GM23338 (cell line): ENCODE measurements at places on chromosomes 5 and 9. TPM values are rescaled to one million over a fixed set of nuclear protein-coding genes. Genes with fewer than 3 reads are reported as not detected.

GRCh38 chr5:166063261-166063660 lies 2228.2 kb upstream of the WWC1 start:
- H3K36me3 ChIP-seq, result no peaks in the 10 kb centered on the region
- no peak overlapping the region for H3K4me3 ChIP-seq
- H3K27ac ChIP-seq, result no peak overlapping the region
- H3K27me3 ChIP-seq, result no peaks in the 10 kb centered on the region

DNA sequence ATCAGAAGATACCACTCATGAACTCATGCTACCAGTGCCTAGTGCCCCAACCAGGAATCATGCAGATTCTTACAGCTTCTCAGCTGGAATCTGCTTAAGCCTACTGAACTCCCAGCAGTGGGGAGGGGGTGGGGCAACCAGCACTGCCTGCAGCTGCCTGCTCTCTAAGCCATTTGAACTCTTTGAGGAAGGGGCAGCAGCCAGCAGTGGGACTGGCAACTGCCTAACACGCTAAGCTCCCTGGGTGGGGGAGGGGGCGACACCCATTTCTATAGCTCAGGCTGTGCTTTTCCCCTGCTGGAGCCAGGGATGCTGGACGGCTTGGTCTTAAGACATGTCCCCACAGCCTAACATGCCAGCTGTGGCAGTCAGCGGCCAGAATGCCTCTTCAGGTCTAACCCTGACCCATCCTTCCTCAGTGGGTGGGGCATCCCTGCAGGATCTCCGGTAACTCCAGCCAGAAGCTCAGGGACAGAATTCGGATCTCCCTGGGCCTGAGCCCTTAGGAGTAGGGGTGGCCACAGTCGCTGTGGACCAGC lies 889.7 kb downstream of the CDH9 start:
- no peaks in the 10 kb centered on the region for H3K36me3 ChIP-seq
- no peak overlapping the region for H3K4me3 ChIP-seq
- DNase-seq, result peak; percentile 26
- H3K27me3 ChIP-seq, result no peaks in the 10 kb centered on the region
- H3K27ac ChIP-seq, result no peak overlapping the region

DNA sequence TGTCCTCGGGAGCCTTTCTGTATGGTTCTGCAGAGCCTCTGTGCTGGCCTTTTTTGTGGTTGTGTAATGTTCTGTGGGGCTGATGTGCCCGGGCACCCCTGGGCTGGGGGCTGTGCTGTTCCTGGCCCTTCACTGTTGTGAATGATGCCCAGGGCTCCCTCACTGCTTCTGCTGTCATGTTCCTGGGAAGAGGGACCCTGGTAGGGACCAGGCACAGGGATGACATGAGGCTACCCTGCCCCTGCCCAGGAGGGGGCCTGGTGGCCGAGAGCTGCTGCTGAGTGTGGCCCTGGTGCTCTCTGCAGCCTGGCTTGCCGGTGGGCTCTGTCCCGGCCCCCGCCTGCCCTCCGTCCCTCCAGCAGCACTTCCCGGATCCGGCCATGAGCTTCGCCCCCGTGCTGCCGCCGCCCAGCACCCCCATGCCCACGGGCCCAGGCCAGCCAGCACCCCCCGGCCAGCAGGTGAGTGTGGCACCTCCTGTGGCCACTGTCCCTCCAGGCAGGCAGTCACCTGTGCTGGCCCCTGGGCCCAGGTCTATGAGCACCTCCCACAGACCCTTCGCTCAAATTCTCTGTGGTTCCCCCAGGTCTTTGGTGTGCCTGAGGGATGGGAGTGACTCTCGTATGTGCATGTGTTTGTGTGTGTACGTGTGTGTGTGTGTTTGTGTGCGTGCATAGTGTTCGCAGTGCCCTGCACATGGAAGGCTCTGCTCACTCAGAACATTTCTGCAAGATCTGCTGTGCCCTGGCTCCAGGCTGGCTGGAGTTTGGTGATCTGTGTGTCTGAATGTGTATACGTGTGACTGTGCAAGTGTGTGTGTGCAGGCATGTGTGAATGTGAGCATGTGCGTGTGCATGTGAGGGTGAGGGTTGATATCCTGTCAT lies 72.3 kb downstream of the WNK2 start:
- H3K36me3 ChIP-seq, result no peaks in the 10 kb centered on the region
- DNase-seq, result no peak
- no peaks in the 10 kb centered on the region for H3K4me1 ChIP-seq

DNA sequence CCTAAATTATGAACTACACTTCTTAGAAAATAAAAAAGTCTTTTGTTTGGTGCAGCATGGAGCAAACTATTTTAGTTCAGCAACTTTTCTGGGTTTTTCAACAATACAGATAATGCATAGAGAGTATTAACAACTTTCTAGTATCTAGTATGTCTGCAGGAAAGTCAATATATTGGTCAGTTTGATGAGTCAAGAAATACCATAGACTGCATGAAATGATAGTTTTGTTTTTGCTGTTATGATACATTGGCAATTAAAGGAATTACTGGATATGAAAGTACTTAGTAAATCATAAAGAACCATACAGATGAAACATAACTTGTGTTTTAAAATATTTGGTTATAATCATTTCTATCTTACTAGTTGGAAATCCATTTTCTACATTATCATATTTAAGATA lies 173.5 kb downstream of the GIN1 start:
- H3K27me3 ChIP-seq, result no peaks in the 10 kb centered on the region
- peaks cover 5% of the 10 kb centered on the region; the same call in 1 of the 2 replicates for H3K36me3 ChIP-seq
- H3K27ac ChIP-seq, result no peak overlapping the region
- DNase-seq, result no peak

- H3K4me1 ChIP-seq, result peaks cover 16% of the 10 kb centered on the region
- no peak overlapping the region for H3K27ac ChIP-seq
- peak; percentile 75 for DNase-seq
- H3K36me3 ChIP-seq, result no peaks in the 10 kb centered on the region
- H3K27me3 ChIP-seq, result peaks cover 85% of the 10 kb centered on the region
Measured at GRCh38 chr9:967903-968641, 8.4 kb upstream of the DMRT3 start.

DNA sequence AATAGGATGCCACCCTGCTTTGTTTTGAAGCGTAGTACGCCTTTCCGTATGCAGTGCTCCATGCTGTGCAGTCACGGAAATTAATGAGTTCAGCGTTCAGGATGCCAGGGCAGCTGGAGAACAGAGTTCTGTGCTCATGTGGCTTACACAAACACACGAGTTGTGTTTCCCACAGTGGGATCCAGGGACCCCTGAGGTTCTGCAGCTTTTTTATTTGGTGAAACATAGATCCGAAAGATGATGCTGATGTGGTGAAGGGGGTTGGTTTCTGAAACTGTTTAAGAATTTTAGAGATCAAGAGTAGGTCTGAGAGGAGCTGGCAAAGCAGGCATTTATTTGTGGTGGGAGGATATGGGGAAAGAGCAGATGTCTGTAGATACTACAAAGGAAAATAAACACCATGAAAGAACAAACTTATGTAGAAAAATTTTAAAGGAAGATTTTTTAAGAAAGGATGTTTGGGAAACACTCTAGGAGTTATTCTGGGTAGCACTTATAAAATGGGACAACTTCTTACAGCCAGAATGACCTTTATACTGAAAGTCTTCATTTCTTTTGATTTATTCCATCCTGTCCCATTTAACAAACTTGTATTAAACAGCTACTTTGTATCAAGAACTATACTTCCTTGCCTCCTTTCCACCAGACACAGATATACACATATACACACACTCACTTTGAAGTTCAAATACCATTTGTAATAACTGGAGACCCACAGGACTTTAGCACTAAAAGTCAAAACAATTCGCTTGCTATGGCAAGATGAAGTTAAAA lies 52.7 kb downstream of the ITGA1 start:
- no peaks in the 10 kb centered on the region for H3K36me3 ChIP-seq
- no peak for DNase-seq
- H3K27me3 ChIP-seq, result no peaks in the 10 kb centered on the region
- H3K4me3 ChIP-seq, result no peak overlapping the region

- no peak overlapping the region for H3K4me3 ChIP-seq
- no peak overlapping the region for H3K27ac ChIP-seq
- H3K27me3 ChIP-seq, result no peaks in the 10 kb centered on the region
Measured at GRCh38 chr5:153974813-153975163, 63.9 kb downstream of the FAM114A2 start.

GRCh38 chr5:42500003-42500599 lies 76.9 kb downstream of the GHR start:
- H3K36me3 ChIP-seq, result no peaks in the 10 kb centered on the region
- H3K27me3 ChIP-seq, result no peaks in the 10 kb centered on the region
- peaks cover 25% of the 10 kb centered on the region for H3K4me1 ChIP-seq
- no peak for DNase-seq

GRCh38 chr5:137616046-137616445 lies 116.9 kb upstream of the SPOCK1 start:
- H3K27ac ChIP-seq, result no peak overlapping the region
- H3K4me1 ChIP-seq, result no peaks in the 10 kb centered on the region
- H3K27me3 ChIP-seq, result no peaks in the 10 kb centered on the region
- no peaks in the 10 kb centered on the region for H3K36me3 ChIP-seq

- no peak overlapping the region for H3K4me3 ChIP-seq
- H3K27ac ChIP-seq, result no peak overlapping the region
- no peaks in the 10 kb centered on the region for H3K27me3 ChIP-seq
- H3K36me3 ChIP-seq, result no peaks in the 10 kb centered on the region
Measured at GRCh38 chr5:41277476-41278245, 64.3 kb upstream of the C6 start.

DNA sequence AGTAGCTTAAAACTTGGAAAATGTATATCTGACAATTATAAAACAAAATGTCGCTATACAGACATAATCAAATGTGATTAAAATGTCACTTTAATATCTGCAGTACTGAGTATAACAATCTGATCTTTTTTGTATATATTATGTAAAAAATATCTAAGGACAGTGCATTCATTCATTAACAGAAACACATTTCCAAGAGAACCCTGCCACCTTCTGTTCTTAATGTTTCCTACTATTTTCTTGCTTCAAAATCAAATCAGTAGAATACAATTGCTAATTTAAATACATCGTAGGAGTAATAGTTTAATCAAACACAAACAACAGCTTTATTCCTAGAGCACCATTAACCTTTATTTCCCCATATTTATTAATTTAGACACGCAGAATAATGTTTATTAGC lies 142.6 kb upstream of the ST8SIA4 start:
- H3K27me3 ChIP-seq, result no peaks in the 10 kb centered on the region
- H3K4me3 ChIP-seq, result no peak overlapping the region
- no peaks in the 10 kb centered on the region for H3K36me3 ChIP-seq
- no peak overlapping the region for H3K27ac ChIP-seq
- no peak for DNase-seq
- H3K4me1 ChIP-seq, result no peaks in the 10 kb centered on the region

GRCh38 chr5:82597437-82597836 lies 319.3 kb upstream of the RPS23 start:
- H3K4me1 ChIP-seq, result peaks cover 20% of the 10 kb centered on the region; the same call in 1 of the 2 replicates
- no peaks in the 10 kb centered on the region for H3K27me3 ChIP-seq
- no peak overlapping the region for H3K4me3 ChIP-seq
- H3K36me3 ChIP-seq, result no peaks in the 10 kb centered on the region
- peak; percentile 67 for DNase-seq

GRCh38 chr5:141867139-141867538 lies 11.1 kb downstream of the PCDH1 start:
- H3K36me3 ChIP-seq, result peaks cover 38% of the 10 kb centered on the region
- H3K27ac ChIP-seq, result peak overlapping the region; percentile 66; the same call in 1 of the 2 replicates
- peaks cover 24% of the 10 kb centered on the region for H3K4me1 ChIP-seq
- DNase-seq, result no peak

- H3K27ac ChIP-seq, result no peak overlapping the region
- H3K4me1 ChIP-seq, result no peaks in the 10 kb centered on the region
- H3K27me3 ChIP-seq, result no peaks in the 10 kb centered on the region
- no peaks in the 10 kb centered on the region for H3K36me3 ChIP-seq
Measured at GRCh38 chr9:108684288-108685025, 171.3 kb downstream of the ACTL7B start.

DNA sequence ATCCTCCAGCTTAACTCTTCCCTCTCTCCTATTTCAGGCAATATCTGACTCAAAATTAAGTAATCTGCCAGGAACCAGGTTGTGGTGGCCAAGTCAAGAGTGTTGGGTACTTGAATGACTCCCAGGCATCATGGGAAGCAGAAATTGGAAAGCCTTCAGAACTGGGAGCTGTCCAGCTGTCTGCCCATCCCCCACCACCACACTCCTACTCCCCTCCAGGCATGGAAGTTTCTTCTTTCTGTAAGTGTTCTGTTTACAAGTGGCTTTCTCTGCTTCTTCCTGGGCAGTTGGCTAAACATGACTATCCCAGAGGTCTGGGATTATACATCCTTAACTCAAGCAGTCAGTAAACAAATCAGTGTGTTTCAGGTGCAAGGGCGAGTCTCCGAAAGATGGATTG lies 14.6 kb upstream of the PBX3 start:
- peaks cover 9% of the 10 kb centered on the region for H3K4me1 ChIP-seq
- DNase-seq, result peak; percentile 62

DNA sequence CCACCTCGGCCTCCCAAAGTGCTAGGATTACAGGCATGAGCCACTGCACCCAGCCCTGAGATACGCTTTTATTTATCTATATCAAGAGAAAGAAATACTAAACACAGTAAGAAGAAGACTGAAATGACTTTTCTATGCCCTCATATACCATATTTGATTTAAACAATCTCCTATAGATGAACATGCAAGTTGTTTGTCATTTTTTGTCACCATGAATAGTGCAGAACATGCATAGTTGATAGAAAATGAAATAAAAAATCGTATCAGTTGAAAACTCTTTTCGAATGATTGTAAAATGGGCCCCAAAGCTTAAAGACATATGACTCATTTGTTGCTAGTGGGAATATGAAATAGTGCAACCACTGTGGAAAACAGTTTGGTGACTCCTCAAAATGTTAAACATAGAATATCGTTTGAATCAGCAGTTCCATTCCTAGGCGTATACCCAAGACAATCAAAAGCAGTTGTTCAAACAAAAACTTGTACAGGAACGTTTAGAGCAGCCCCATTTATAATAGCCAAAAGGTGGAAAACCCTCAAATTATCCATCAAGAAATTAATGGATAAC lies 61.4 kb upstream of the ANKH start:
- H3K4me1 ChIP-seq, result no peaks in the 10 kb centered on the region
- no peaks in the 10 kb centered on the region for H3K27me3 ChIP-seq
- no peak overlapping the region for H3K27ac ChIP-seq
- H3K36me3 ChIP-seq, result no peaks in the 10 kb centered on the region

GRCh38 chr9:95078511-95078910 lies 239.0 kb downstream of the FANCC start:
- 0 out of 2 replicates have a peak overlapping the region, but pooled peaks have one; percentile 59 for H3K27ac ChIP-seq
- H3K4me3 ChIP-seq, result no peak overlapping the region
- no peak for DNase-seq
- H3K36me3 ChIP-seq, result no peaks in the 10 kb centered on the region

GRCh38 chr9:86978922-86979474 lies 31.7 kb upstream of the GAS1 start:
- H3K4me1 ChIP-seq, result 0 out of 2 replicates have a peak, but pooled peaks cover 8% of the 10 kb centered on the region
- H3K27ac ChIP-seq, result no peak overlapping the region
- no peak overlapping the region for H3K4me3 ChIP-seq

TRPM3 gene
- 6.0 and 8.2 TPM in 2 replicates for total RNA-seq

HRH2 gene
- 5.9 and 6.8 TPM in 2 replicates for total RNA-seq

MARCOL gene
- total RNA-seq, result not detected in 2 replicates

PCDHGB3 gene
- 4.8 and 5.8 TPM in 2 replicates for total RNA-seq

MED7 gene
- total RNA-seq, result 9.7 and 11.6 TPM in 2 replicates

MYMK gene
- total RNA-seq, result not detected in 2 replicates

LEAP2 gene
- 0.54 and 1.8 TPM in 2 replicates for total RNA-seq
